ENCODE measurements at places on chromosomes 2 and 18.

- no peak for DNase-seq
Observed at GRCh38 chr2:121825003-121825950, 69.8 kb downstream of the TSN start.

- DNase-seq: no peak
Observed at GRCh38 chr2:11398750-11399437, 54.5 kb upstream of the ROCK2 start.

GRCh38 chr18:3319894-3320454 is 58.0 kb downstream of the MYL12B start:
- DNase-seq: no peak

- DNase-seq: peak; percentile 66
Observed at GRCh38 chr18:3450012-3450798, at the start of gene TGIF1. Gene TGIF1, plus strand, starts transcription at chr18:3450172. Its CDS starts 318 bp downstream, at chr18:3450490.

DNA sequence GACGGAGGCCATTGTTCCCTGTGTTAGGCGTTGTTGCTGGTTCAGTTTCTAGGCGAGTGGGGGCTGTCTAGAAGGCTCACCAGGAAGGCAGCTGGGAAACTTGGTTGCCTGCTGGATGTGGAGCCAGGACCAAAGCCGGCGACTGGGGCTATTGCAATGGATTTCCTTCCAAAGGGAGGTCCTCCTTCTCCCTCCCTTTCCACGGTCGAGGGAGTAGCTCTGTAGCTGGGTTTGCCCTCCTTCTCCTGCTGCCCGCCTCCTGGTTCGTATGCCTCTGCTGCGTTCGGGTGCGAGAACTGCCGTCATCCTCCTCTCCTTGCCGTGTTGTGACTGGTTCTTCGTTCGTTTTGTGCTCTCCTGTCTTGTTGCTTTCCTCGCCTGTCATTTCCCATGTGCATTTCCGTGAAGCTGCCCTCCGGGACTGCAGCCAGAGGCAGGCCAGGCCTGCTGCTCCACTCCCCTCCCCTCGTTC is 203.4 kb downstream of the NEDD4L start:
- no peak for DNase-seq

DNA sequence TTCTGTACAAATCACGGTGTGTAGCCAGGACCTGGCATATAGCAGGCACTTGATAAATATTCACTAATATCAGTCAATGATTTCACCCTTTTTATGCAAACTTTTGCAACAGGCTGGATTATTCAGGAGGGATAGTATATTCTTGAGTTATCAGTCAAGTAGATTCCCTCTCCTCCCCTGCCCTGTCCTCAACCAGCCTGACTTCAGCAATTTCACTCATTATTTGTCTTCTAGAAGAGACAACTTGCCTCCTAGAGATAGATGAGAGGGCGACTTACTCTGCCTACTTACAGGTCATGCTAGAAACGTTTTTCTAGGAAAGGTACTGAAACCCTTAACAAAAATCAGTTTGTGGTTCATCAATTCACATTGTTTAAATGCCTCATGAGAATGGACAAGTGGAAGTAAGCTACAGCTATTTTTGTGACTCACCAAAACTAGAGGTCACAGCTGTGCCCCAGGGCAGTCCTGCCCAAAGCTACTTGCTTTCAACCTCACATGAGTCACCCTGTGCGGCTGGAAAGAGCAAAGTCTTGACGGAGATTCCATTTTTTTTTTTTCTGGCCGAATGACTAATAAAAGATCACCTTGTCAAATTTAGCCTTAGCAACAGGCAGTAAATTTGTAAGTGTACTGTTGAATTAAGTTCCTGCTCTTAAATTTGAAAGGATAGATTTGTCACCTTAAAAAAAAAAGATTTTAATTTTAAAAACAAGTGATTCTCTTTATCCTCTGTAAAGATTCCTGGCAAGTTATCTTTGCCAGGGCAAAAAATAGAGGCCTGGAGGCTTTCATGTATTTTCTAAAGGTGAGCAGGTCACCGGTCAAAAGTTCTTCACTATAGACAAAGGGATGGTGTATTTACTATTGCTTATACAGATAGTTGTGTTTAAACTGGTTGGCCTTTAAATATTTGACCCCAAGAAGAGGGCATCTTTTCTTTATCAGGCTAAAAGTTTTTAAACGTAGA is 109.0 kb upstream of the SLC35G4 start:
- no peak for DNase-seq

DNA sequence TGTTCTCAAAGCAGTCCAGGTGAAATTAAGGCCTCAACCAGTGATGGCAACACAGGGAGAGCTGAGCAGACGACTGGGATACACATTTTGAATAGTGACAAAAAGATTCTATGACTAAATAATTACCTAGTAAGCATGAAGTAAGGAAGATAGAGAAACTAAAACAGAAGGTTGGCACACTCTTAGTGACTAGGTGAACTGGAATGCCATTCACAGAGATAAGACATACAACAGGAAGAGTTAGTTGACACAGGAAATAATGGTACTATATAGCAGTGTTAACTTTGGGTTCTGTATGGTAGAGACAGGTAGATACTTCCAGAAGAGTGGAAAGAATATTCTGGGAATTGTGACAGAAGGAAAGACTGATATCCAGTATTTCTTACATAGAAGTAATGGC is 181.8 kb upstream of the NT5C1B start:
- no peak for DNase-seq

- peak; percentile 53 for DNase-seq
Observed at GRCh38 chr18:29560270-29560669, 1383.3 kb upstream of the CDH2 start.

GRCh38 chr18:46431522-46432171 is 225.4 kb downstream of the LOXHD1 start:
- DNase-seq: no peak

DNA sequence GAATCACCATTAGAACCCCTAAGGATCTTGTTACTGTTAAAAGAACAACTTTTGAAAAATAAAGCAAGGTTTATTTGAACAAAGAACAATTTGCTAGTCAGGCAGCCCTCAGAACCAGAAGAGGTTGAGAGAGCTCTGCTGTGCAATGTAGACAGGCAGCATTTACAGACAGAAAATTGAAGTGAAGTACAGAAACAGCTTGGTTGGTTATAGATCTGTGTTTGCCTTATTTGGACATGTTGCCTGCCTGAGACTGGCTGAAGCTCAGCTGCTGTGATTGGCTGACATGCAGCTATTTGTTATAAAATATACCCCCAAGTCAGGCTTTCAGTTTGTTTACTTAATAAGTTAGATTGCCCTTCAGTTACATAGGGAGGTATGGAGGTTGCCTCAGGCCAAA is 12.5 kb downstream of the MSTN start:
- no peak for DNase-seq

- no peak for DNase-seq
Observed at GRCh38 chr2:37674946-37675345, 3.5 kb upstream of the CDC42EP3 start.

GRCh38 chr18:32048507-32049091 is 30.0 kb downstream of the RNF125 start:
- DNase-seq: peak; percentile 13

DNA sequence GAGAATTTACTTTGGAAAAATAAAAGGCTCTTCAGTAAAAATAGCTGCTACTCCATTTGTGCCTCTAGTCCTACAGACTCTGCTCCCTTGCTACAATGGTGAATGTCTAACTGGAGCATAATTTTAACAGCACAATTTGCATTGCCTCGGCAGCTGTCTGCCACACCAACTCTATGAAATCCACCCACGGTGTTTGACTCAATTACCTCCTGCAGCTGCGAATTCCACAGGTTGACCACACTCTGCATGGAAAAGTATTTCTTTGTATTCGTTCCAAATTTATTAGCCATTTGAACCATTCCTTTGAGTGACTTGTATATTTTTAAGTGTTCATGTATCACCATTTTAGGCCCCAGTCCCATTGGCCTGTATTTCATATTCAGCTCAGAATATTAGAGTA is 182.1 kb upstream of the CCDC68 start:
- DNase-seq: no peak

- no peak for DNase-seq
Observed at GRCh38 chr2:217933617-217933993, 69.2 kb downstream of the TNS1 start.

GRCh38 chr2:11875481-11875880 is 129.0 kb downstream of the LPIN1 start:
- no peak for DNase-seq

- DNase-seq: peak; percentile 67
Observed at GRCh38 chr18:457140-457519, 43.4 kb downstream of the COLEC12 start.
